IPS-NIHi11 (cell line): ENCODE measurements at places on chromosomes 12 and 14.

- DNase-seq: no peak
These were observed 5.9 kb downstream of the CD163 start for GRCh38 chr12:7497661-7498060.

- peak; percentile 47 for DNase-seq
These were observed 22.5 kb downstream of the MRPS35 start for GRCh38 chr12:27733052-27733656.

DNA sequence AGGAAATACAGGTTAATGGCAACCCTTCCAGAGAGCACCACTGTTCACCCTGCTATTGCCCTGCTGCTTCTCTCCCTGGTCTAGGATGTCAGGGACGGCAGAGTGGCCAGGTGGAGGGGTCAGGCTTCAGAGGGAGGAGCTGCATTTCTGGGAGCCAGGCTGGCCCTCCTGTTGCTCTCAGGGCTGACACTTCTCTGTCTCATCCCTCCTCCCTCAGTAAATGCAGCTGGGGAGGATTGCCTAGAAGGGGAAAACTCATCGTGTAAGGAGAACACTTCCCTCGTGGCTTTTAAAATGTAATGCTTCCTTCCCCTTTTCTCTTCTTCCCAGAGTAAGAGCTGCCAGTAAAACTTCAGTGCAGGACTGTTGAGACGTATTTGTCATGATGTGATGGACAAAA lies 20.8 kb downstream of the SUSD6 start:
- DNase-seq: peak; percentile 28

DNA sequence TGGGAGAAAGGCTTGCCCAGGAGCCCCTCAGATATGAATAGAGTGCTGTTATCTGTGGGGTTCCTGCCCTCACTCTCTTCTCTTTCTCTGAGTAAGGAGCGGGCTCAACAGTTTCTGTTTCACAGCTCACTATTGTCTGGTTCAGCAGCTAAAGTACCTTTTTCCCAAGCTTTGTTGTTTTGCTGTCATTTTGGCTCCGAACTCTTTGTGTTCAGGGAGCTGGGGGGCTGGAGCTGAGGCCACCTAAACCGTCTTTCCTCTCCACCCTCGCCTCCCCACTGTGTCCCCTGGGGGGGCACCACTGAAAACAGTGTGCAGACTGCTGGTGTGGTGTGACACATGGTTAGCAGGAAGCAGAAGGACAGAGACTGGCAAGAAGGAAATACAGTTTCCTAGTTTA lies 51.4 kb downstream of the FBXW8 start:
- no peak for DNase-seq

GRCh38 chr14:97456958-97457357 lies 659.8 kb downstream of the VRK1 start:
- DNase-seq: no peak

- DNase-seq: no peak
These were observed 53.9 kb downstream of the TTLL5 start for GRCh38 chr14:75714991-75715390.

GRCh38 chr12:118436986-118437385 lies 60.6 kb downstream of the SUDS3 start:
- no peak for DNase-seq

- DNase-seq: no peak
These were observed 106.1 kb downstream of the PDE3A start for GRCh38 chr12:20474443-20474842.

GRCh38 chr12:79687711-79688260 lies 3.0 kb downstream of the PAWR start:
- DNase-seq: no peak

GRCh38 chr12:105231396-105231795 lies 4.6 kb downstream of the APPL2 start:
- DNase-seq: no peak

- DNase-seq: no peak
These were observed 4.4 kb upstream of the TDRD9 start for GRCh38 chr14:103923863-103924262.

DNA sequence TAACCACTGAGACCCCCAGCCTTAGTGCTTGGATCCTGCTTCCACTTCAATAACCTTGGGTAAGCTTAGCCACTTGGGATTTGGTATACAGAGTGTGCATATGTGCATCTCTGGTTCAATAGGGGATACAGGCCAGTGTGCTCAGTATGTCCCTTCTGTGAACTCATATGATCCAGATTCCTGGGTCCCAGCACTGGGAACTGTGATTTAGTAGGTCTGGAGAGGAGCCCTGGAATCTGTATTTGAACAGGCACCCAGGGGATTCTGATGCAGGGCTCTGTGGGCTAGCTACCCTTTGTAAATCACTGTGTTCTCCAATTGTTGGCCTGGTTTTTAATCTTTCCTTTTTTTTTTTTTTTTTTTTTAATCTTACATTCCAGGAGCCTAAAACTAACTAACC lies 9.8 kb upstream of the RNU6-8 start:
- no peak for DNase-seq

DNA sequence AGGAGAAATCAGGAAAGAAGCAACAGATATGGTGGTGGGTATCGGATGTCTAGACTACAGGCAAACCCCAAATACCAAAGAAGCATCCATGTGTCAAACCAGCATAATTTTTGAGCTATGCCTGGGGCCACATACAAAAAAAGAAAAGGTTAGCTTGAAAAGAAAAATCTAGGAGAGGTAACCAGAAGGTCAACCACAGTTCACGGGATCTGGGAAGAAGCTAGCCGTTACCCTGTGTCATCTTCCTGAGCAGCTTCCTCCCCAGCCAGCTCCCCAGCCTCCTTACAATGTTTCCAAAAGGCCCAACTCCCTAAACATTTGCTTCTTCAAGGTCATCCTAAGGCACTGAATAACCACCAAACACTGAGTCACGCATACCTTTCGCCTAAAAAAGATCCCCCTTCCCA lies 3.1 kb downstream of the SINHCAF start:
- no peak for DNase-seq

DNA sequence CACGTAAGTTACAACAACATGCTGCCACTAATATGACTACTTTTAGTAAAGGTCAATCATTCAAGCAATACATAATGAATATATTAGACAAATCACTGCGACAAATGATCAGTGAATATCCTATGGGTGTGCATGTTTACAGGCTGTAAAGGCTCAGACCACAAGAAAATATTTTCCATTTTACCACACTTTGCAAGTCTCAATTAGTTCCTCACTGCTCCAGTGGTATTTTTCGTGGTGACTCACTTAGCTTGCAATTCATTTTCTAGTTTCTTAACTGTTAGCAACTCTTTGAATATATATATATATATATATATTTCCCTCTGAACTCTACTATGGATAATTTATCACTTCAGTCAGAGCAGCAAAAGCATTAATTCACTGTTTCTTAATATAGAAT lies 96.9 kb downstream of the EML5 start:
- DNase-seq: no peak

DNA sequence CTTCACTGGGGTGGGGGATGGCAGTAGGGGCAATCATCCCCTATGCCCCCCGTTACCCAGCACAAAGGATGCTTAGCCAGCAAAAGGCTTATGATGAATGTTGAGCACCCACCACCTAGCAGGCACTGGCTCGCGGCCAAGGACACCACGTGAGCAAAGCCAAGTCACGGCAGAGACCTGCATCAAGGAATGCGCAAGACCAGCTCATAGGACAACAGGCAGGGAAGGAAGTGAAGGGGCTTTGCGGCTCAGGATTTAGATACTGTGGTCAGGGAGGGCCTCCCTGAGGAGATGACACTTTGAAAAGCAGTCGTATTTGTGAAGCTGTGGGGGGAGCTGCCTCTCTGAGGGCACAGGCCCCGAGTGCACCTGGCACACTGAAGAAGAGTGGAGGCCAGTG lies 32.8 kb downstream of the SH2B3 start:
- DNase-seq: no peak

DNA sequence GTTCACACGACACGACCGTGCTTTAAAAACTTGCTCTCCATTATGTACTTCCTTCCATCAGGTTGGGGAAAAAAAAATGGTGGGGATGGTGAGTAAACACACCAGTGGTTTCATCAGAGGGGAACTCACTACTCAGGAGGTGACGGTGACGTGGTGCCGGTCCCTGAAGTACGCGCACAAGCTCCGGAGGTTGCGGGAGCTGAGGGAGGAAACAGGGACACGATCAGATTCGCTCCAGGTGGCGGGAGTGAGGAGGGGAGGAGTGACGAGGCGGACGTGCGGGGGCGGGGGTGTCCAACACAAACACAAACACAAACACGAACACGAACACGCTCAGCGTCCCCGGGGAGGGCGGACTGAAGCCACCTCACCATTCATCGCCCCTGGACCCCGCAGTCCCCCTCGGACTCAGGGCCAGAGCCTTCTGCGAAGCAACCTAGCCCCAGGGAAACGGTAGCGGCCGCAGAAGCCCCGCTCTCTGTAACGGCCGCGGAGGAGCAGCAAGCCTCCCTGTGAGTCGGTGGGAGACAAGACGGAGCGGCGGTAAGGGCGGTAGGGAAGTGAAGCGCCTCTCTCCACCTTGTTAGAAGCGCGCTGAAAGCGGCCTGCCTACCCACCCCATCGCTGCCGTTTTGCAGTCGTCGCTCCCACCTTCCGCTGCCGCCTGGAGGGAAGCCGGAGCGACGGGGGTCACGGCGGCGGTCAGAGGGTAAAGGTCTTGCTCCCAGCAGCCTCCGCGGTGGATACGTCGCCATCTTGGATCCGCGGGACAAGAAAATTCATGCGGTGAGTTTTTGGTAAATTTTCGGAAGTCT lies at the start of gene CNOT2:
Gene CNOT2 (plus strand): TSS at position 739 of the 815 bp plus-strand sequence. CDS start 34,794 bp downstream, outside the sequence.
- peak; percentile 85 for DNase-seq

DNA sequence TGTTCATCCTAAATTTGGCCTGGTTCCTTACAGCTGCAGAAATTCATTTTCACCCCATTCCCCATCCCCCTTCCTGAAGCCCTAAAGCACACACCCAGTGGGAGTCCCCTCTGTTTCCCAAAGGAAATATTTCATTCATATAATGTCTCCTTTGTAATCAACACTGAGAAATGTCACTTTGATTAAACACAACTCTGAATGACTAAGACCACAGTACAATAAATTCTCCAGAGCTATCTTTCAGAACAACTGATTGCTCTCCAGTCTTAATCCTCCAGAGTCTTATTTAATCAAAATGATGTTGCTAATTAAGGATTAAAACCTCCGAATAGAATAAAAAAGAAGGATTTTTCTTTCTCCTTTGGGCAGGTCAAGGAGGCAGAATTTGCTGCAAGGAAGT lies 6.4 kb downstream of the SLC15A5 start:
- DNase-seq: no peak

- DNase-seq: peak; percentile 26
These were observed 17.5 kb downstream of the RAD51B start for GRCh38 chr14:67837011-67837624.

DNA sequence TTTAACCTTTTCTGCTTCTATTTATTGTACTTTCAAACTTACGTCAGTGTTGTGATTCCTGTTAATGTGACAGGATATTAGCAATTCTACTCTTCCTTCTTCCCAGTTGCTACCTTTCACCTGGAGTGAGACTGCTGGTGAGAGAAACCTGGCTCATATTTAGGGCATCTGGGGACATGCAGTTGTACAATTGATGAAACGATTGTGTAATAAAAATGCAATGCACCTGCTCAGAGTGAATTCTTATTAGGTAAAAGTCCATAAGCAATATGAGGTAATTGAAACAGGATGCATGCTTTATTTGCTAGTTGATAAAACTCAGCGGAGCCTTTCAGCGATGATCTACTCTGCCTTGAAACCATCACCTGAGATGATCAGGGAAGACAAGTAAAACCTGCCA lies 116.1 kb upstream of the FBXO33 start:
- DNase-seq: no peak

- DNase-seq: no peak
These were observed 670.9 kb downstream of the DIO2 start for GRCh38 chr14:79540394-79540793.

DNA sequence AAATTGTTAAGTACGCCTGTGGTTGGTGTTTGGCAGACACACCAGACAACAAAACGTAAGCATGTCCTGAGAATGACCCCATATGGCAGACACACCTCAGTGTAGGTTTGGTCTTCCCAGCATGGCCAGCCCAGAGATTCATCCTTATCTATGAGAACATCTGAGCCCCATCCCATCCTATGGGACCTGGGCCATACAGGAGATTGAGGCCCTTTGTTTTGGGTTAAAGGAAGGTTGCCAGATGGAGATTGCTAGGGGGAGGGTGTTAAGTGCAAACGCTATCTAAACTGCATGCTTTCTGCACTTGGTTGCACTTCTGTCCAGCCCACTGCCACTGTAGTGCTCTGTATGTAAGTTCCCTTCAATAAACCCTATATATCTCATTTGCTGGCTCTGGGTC lies 4.1 kb upstream of the PCNX4 start:
- no peak for DNase-seq

GRCh38 chr12:6273205-6273540 lies 37.3 kb upstream of the PLEKHG6 start:
- no peak for DNase-seq

DNA sequence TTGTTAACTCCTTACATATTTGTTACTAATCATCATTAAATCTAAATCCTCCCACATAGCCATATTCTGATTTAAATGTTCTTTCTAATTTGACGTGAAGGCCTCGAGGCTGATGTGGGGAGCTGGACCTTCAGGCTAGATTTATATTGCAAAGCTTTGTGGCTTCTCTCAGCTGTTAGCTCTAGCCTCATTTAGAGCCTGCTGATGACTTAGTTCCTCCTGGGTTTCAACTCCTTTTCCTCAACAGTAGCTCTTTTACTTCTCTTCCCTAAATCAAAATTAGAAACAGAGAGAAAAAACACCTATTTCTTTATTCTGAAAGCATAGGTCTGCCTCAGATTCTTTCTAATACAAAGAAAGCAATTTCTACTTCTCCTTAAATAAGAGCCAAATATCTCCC lies 477.5 kb upstream of the CCDC196 start:
- DNase-seq: no peak

DNA sequence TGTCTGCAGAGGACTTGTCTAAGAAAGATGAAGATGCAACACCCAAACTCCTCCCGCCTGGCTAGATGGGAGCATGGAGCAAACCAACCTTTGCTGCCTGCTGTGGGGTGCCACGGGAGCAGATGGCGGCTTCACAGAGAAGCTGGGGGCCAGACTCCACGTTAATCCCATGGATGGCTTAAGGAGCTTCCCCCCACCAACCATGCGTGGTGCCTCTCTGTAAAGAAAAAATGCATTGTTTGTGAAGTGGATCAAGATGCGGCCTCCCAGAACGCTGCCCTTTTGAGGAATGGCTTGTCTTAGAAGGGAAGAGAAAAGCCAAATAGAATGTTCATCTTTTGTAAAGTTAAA lies 15.6 kb downstream of the MVK start:
- DNase-seq: no peak

DNA sequence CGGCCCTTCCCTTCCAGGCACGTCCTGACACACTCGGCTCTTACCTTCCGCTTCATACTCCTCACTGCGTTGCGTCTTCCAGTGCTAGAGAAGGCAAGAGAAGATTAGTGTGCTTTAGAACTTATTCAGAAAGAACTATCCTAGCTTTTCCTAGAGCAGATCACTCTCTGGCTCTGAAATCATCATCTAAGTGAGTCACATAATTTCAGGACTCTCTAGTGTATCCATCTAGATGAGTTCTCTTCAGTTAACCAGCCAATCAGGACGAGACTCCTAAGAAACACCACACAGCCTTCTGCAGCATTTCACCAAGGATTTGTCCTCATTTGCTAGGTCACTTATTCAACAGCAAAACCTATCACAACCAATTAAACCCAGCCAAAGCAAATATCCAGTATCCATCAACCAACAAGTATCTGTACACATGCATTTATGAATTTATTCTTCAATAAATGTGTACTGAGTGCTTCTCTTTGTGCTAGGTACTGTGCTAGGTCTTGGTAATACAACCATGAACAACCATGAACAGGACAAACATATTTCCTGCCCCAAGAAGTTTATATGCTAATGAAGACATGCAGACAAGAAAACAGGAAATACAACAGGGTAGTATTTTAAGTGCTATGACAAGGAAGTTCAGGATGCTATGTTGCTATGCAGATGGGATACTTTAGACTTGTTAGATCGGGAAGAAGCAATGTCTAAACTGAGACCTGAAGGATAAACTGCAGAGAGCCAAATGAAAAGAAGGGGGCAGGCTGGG lies 52.1 kb downstream of the NIN start:
- DNase-seq: no peak
